ENCODE measurements at places on chromosomes 12 and 14.

GRCh38 chr12:1917172-1918070 is 1.0 kb downstream of the CACNA2D4 start:
- no peak for DNase-seq

DNA sequence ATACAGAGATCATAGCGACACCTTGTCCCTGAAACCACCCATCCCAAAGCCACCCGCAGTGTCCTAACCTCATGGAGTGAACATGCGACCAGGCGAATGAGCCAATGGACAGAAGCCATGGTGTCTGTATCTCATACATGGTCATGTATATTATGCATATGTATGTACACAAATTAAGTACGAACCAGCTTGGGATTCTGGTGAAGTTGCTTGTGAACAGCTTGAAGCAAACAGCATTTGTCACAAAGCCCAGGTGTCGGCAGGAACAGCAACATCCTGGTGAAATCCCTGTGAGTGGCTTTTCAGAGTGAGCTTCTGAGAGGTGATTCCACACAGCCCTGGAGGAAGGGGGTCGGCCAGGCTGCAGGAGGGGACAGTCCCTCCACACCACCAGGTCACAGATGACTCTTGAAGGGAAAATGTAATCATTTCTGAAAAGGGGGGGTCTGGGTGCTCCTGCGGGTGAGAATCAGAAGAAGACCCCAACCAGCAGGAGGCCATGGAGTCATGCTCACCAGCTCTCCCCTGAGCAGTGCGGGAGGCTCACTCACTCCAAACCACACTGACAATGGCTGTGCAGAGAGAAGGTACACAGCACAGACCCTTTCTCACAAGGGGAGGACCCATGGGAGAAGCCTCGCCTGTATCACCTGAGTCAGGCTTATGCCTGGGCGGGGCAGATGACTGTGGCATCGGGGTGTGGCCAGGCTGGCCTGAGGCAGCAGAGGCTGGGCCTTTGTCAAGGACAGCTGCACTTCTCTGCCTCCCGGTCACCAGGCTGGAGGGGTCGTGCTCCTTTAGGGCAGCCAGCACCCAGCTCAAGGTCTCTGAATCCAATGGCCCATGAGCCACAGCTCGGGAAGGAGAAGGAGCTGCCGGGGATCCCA is 14.3 kb downstream of the CHGA start:
- no peak for DNase-seq

GRCh38 chr14:75222208-75222701 is 45.8 kb upstream of the TMED10 start:
- no peak for DNase-seq

- DNase-seq: no peak
Measured at GRCh38 chr12:2343681-2344080, 290.9 kb downstream of the CACNA1C start.

DNA sequence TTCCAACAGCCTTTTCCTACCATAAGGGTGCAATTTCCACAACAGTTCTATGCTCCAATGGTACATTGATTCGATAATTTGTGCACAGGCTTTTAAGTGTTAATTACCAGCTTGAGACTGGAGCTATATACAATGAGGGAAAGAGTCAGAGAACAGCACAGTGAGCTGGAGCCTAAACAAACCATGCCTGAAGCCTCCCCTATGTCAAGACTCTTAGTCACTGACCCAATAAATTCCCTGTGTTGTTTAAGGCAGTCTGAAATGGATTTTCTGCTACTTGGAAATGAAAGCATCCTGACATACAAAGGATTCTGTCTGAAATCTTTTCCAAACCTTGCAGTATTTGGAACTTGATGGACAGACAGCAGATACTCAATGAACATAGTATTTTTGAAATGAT is 149.0 kb downstream of the EFCAB11 start:
- no peak for DNase-seq

DNA sequence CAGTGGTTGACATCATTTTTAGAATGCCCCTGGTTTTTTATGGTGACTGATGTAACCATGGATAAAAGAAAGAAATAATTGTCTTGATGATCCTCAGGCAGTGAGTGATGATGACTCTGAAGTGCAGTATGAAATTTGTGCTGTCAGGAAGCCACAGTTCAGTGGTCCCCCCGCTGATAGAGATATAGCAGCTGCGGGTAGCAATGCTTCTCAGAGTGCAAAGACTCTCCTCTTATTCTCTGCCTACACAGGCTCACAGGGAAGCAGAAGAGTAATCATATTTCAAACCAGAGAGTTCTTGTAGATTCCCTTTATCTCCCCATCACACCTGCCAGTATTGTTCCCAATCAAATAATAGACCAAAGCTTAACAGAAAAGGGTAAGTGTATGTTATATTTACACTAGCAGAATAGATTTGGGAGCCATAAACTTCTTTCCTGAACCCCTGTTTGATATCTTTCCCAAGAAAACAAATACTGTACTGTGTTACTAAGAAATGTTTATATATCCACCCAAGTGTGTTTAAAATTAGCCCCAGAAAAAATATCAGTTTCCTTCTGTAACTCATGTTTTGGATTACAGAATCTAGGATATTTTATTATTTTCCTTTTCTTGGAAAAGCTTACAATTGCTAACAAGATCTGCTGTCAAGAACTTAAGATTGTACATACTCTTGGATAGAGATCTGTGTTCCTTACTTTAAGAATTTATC is 1817.4 kb upstream of the FLRT2 start:
- no peak for DNase-seq

- DNase-seq: no peak
Measured at GRCh38 chr12:51536159-51536558, 54.9 kb upstream of the SCN8A start.

- DNase-seq: no peak
Measured at GRCh38 chr14:60509438-60510253, 700 bp downstream of the SIX6 start.

DNA sequence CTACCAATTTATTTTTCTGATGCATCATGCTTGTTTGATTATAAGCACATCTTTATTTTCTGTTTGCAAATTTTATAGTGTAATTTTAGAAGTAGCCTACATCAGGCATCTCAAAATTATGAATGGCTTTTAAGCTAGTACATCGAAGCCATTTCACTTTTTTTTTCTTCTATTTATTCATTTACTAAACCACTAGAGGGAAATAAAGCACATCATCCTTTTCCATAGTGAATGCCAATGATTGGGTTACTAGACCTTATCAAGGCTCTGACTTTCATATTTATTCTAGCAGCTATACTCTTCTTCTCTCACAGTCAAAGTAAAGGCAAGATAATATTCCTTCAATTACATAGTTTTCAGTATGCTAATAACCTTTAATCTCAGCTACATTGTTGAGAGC is 736.4 kb upstream of the LRFN5 start:
- no peak for DNase-seq

- no peak for DNase-seq
Measured at GRCh38 chr14:89654998-89655397, 238.0 kb upstream of the FOXN3 start.

DNA sequence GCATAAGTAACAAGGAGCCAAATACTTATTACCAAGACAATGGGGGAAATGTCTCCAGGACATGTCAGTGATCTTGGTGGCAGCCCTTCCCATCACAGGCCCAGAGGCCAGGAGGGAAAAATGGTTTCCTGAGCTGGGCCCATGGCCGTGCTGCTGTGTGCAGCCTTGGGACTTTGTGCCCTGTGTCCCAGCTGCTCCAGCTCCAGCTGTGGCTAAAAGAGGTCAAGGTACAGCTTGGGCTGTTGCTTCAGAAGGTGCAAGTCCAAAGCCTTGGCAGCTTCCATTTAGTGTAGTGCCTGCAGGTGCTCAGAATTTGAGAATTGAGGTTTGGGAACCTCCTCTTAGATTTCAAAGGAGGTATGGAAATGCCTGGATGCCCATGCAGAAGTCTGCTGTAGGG is 212.3 kb upstream of the DCN start:
- no peak for DNase-seq

DNA sequence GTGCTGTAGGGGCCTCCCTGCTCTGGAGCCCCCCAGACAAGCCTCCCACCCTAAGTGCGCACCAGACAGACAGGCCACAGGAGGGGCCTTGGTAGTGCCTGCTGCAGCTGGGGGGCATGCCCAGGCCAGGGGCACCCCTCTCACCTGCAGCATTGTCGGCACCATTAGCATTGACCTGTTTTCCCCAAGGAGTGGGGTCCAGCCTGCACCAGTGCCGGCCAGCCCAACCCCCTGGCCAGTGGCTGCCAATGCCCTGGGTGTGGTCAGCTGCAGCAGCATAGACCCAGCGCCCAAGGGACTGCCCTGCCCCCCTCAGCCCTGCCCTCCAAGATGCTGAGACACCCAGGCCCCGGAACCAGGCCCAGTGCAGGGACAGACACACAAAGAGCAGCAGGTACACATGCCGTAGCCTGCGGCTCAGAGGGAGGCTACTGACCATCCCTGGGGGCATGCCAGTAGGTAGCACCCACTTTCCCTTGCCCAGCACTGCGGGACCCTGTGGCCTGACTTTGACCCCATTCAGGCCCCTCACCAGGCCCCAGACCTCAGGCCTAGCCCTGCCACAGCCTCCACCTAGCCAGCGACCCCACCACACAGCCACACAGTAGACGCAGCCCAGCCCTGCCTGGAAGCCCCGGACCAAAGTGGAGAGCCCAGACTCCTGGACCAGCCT is 1.0 kb downstream of the AHNAK2 start:
- no peak for DNase-seq

DNA sequence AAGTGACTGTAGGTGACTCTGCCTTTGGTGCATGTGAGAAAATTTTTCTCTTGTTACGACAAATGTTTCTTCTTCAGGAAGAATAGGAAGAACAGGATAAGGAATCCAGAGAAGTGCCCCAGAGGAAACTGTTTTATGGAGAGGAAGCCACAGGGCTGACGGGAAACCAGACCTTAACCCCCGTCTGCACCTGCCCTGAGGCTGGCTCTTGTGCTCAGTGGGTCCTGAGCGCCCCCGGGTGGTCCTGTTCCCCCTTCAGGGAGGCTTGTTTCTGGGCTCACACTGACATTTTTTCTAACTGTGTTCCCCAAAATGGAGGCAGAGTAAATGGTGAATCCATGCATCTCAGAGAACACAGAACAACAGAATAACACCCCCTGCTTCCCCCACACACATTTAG is 691.8 kb downstream of the TMEM121 start:
- no peak for DNase-seq

DNA sequence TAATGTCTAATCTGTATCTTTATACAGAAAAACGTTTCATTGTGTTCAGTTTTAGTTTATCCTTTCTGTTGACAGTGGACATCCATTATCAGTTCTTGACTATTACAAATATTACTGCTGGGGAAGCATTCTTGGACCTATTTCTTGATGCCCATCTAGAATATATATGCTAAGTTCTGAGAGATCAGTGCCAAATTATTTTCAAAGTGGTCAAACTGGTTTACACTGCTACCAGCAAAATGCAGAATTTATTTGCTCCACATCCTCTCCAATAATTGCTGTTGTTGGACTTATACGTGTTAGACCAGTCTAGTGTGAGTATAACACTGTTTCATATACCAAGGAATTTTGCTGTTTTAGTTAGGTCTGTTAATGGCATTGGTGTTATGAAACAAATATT is 85.5 kb upstream of the TRAF3 start:
- no peak for DNase-seq

DNA sequence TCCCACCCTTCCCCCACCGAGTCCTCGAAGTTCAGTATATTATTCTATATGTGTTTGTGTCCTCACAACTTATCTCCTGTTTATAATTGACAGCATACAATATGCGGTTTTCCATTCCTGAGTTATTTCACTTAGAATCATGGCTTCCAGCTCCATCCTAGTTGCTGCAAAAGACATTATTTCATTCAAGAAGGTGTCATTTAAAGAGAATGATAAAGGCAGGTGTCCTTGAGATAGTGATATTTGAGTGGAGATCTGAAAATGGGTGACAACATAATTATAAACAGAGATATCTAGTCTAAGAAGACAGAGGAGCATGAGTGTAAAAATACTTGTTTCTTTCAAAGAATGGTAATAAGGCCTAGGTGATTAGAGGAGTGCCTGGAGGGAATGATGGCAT is 876.8 kb downstream of the SLC6A15 start:
- DNase-seq: no peak

DNA sequence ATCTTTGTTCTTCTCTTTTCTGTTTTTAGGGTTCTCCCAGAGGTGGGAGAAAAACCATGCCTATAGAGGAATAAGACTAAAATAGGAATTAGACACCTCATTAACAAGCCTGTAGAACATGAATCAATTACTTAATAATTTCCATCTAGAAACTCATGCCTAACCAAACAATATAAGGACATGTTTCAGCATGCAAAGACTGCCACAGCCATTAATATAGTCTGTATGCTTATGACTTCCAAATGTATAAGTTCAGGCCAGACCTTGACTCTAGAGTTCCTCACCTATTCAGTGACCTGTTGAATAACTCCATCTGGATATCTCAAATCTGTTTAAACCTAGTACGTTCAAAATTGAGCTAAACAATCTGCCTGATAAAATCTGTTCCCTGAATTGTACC is 304.6 kb downstream of the BMP4 start:
- DNase-seq: no peak

DNA sequence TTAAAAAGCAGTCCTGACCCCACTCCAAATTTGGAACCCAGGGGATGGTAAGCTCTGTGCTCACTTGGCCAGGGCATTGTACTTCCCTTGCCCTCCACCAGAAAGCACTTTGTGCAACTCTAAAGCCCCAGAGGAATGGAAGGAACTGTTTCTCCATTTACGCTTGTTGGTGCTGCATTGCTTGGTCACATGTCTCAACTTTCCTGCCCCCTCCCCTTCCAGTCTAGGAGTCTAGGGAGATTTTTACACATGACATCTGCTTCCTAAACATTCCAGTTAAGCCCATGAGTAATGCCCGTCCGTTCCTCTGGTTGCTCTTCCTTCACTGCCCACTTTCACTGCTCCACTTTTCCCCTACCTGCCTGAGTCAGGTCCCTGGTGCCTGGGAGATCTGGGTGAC is 92.6 kb upstream of the MAP1LC3B2 start:
- DNase-seq: no peak

GRCh38 chr14:44180975-44181374 is 326.1 kb downstream of the FSCB start:
- DNase-seq: no peak

DNA sequence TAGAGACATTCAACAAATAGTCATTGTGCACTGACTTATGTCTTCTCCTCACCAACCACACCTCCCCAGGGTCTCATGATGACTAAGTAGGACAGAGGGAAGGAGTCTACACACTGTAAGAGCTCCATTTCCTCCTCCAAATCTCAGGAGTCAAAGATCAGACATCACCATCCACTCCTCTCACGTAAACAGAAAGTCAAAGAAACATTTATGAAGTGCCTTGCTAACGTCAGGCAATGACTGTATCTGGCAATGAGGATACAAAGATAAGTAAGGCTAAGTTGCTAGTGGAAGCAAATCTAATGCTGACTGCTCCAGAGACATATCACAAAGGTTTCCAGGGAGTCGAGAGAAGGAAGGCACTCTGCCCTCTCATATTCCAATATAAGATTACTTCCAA is 88.9 kb downstream of the SLC2A13 start:
- DNase-seq: no peak

- DNase-seq: no peak
Measured at GRCh38 chr12:115632308-115632707, 645.2 kb downstream of the MED13L start.

- DNase-seq: no peak
Measured at GRCh38 chr12:123912415-123913380, 59.9 kb downstream of the CCDC92 start.

- no peak for DNase-seq
Measured at GRCh38 chr12:27972721-27973120, at the start of gene PTHLH. Gene PTHLH, minus strand, starts transcription at chr12:27972733. Its CDS starts 3,239 bp downstream, at chr12:27969494.

Measured in CD8-positive, alpha-beta memory T cell (primary cell).